Keratinocyte (primary cell): ENCODE measurements at places on chromosomes 2 and 18. TPM values are rescaled to one million over a fixed set of nuclear protein-coding genes. Genes with fewer than 3 reads are reported as not detected.

The INHBB gene
- 0.01 to 0.02 TPM in 2 of 3 replicates, not detected in the other for polyA plus RNA-seq

The EFR3B gene
- 0.09 to 0.14 TPM (median 0.13 TPM) in 3 replicates for polyA plus RNA-seq

The KYNU gene
- polyA plus RNA-seq, result 2.4 to 8.2 TPM (median 3.9 TPM) in 3 replicates

The RFX8 gene
- 0.05 TPM in 1 of 3 replicates, not detected in the others for polyA plus RNA-seq

The FAM124B gene
- polyA plus RNA-seq, result 0.03 to 0.04 TPM (median 0.03 TPM) in 3 replicates
